ENCODE measurements at places on chromosomes 3 and 15. TPM values are rescaled to one million over a fixed set of nuclear protein-coding genes. Genes with fewer than 3 reads are reported as not detected.

- DNase-seq = no peak
Measured at GRCh38 chr3:119937229-119937628, 155.3 kb downstream of the NR1I2 start.

DNA sequence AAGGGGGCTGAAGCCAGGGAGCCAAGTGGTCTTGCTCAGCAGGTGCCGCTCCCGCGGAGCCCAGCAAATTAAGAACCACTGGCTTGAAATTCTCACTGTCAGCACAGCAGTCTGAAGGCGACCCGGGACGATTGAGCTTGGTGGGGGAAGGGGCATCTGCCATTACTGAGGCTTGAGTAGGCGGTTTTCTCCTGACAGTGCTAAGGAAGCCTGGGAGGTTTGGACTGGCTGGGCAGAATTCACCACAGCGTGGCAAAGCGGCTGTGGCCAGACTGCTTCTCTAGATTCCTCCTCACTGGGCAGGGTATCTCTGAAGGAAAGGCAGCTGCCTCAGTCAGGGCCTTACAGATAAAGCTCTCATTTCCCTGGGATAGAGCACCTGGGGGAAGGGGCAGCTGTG, 57.0 kb upstream of the GPR149 start:
- DNase-seq = no peak

- DNase-seq = no peak
Measured at GRCh38 chr15:58214591-58215340, 76.6 kb downstream of the AQP9 start.

DNA sequence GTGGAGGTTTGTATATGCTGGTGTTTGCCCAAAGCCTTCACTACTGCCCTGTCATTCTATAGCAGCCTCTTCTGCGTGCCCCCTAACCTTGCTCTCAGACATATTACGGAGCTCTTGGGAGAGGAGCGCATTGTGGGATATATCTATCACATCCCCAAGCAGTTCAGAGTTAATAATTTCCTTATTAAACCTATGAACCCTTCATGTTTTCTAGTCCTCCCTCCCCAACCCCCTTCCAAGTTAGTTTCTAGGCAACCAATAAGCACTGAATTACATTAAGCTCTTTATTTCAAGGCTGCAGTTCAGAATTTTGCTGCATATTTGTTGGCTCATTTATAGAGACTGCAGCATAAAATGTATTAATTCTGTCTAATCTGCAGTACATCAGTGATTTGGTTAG, 57.3 kb upstream of the GRM7 start:
- DNase-seq = no peak

DNA sequence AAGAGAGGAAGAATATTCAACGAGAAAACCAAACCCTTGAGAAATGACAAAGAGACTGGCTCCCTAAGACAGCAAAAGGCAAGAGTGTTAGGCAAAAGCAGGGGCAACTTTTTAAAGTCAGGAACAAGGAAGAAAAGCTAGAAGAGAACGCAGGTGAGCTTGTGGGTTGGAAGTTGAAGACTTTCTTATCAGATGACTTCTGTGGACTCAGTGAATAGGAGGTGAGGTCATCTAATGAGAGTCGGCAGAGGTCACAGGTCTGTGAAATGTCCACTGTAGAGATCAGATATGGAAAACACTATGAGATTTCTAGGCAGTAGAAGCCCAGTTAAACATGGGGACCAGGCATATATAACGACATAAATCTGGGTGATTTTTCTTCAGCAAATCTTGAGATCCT, 27.2 kb upstream of the TNIK start:
- no peak for DNase-seq

DNA sequence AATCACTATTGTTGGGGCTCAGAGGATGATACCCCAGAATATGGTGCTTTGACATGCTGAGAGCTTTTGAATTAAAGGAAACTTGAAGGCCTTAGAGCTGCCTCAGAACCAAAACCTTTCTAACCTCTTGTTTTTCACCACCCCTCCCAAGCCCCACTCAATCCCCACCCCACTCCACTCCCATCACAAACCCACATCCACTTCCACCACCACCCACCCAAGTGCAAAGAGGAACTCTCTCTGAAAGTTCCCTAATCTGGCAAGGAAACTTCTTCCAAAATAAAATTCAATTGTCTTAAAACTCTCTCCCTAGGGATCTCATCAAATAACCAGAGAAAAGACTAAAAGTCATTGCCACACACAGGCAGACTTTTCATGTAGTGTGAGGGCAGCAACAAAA, 301.2 kb upstream of the ARHGEF26 start:
- no peak for DNase-seq

DNA sequence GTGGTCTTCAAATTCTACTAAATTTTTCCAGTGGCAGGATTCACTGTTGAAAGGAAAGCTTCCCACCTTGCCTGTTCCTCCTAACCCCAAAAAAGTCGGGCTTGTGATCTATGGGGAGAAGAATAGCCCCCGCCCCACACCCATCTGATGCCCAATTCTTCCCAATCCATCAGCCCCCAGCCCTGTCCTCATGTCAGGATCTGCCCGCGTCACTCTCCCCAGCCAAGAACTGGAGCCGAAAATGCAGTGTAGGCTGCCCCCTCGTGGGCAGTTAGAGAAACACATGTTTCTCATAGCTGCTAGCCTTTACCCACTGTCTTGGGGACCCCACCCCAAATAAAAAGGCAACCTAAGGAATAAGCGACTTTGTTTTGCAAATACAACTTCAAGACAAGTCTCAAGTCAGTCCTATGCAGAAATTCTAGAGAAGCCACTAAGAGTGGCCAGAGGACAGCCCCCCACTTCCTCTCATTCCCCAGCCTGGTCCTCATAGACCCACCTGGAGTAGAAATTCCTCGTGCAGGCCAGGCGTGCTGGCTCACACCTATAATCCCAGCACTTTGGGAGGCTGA, 13.0 kb upstream of the CSK start:
- peak; percentile 70 for DNase-seq

GRCh38 chr15:56820333-56820732, 87.0 kb upstream of the ZNF280D start:
- no peak for DNase-seq

- DNase-seq = no peak
Measured at GRCh38 chr15:75036212-75036616, 12.8 kb downstream of the PPCDC start.

DNA sequence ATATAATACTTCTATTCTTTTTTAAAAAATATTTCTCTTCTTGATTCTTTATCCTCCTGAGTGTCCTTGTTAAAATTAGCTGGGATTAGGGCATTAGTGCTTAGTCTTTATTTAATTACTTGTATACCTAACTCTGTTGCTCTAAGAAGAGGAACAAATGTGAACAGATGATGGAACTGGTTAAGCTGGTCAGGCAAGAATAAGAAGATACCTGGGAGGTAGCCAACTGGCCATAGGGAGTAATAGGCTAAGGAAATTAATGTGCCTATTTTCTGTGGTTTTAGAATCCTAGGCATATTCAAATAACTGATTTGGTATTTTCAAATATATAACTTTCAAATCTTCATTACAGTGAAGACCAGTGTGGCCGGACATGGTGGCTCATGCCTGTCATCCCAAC, 54.4 kb downstream of the EIF3J start:
- DNase-seq = no peak

DNA sequence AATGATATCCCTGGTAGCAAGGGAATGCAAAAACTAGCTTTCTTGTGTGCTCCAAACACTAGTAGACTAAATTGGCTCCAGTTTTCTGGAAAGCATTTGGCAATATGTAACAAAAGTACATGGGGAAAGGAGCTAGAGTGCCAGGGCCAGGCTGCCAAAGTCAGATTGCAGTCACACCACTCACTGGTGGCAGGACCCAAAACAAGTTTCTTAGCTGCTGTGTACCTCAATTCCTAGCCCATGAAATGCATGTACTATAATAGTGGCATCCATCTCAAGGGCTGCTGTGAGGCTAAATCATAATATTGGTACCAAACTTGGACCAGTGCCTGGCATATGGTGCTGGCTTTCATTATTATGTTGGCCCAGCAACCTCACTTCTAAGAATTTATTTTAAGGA, 49.3 kb downstream of the CLDN18 start:
- DNase-seq = peak; percentile 55

GRCh38 chr3:143699424-143699823, 148.8 kb downstream of the SLC9A9 start:
- DNase-seq = no peak

DNA sequence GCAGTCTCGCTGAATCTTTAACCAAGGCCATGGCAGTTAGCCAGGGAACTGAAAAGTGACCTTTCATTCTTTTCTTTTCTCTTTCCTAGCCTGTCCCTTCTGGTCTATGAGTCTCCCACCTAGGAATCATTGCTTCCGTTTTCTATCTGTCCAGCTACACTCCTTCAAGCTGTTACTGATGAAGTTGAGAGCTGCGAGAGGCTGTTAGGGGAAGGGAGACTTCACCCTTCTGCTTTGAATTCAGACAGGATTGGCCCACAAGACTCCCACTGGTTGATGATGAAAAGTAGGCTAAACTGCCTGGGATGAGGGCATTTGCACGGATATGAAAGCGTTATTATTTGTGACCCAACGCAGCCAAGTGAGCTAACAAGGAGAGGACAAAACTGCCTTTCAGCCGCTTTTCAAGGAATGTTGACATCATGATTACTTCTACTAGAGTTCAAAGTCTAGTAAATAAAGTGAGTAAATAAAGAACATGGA, 30.2 kb downstream of the EIF4E3 start:
- DNase-seq = no peak

DNA sequence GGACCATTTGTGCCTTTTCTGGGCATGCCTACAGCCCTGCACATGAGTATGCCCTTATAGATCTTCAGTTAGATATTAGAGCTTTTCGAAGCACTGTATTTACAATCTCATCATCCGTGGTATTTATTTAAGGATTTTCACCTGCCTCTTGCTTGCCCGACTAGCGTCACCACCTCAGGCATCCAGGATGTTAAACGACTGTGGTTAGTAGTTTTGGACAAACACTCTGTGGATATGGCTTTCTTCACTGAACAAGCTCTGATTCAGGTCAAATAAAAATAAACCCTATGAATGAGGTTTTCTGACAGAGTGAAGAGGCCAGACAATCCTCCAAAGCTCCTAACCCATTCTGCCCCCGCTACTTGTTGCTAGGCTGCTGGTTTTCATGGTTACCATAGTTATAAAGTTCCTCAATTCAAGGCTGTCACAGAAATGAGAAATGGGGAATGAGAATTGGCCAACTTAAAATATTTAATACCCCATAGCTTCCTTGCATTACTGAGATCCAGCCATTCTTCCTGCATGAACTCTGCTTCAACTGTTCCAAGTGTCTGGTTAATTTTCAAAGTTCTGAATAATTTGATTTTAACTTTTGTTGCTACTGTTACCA, 440.1 kb downstream of the GABRG3 start:
- DNase-seq = no peak

DNA sequence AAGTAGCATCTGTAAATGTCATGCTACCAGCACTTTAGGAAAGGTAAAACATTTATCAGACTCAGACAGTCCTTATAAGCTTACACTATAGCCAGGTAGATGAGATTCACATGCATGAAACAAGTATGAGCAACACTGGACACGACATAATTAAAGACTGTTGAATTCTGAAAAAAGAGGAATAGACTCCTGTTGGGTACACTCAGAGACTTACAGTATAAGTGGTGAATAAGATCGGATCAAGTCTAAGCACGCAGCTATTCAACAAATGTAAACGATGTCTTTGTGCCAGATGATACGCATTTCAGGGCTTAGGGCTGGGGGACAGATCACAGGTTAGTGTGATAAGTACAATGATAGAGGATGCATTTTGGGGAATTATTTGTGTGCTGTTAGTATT, 43.2 kb upstream of the SPPL2A start:
- no peak for DNase-seq

GRCh38 chr3:178671791-178672190, 135.6 kb downstream of the KCNMB2 start:
- no peak for DNase-seq

DNA sequence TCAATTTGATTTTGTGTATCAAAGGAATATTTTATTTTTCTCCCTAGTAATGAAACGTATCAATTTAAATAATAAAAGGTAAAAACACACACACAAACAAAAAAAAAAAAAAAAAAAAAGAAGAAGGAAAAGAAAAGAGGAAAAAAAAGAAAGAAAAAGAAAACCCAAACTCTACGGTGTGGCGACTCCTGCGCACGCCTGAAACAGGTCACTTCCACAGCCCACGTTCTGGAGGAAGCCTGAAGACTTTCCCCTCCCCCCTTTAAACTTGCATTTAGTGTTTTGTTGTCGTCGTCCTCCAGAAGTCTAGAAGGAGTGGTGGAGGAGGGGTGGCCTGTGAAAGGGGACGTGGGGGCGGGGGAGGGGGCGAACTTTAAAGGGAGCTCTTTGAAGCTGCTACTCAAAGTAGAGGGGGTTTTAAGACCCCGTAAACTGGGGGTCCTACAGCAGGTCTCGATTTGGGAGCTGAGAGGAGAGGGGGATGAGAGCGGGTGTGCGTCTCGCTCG, 2.3 kb upstream of the TLE3 start:
- no peak for DNase-seq

DNA sequence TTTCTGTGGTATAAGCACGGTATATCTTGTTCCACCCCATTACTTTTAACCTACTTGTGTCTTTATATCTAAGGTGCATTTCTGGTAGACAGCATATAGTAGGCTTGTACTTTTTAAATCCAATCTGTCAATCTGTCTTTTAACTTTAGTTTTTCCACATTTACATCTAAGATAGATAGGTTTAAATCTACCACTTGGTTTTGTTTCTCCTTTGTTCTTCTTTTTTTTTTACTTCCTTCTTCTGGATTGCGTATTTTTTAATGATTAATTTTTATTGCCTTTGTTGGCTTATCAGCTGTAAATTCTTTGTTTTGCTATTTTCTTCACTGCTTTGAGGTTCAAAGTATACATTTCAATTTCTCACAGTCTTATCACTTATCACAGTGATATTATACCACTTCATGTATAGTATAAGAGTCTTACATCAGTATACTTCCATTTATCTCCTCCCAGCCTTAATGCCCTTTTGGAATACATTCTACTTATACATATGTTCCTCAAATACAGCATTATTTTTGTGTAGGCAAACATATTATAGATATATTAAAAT, 31.0 kb downstream of the IQCB1 start:
- DNase-seq = no peak

- DNase-seq = no peak
Measured at GRCh38 chr3:151875759-151876158, 2.3 kb downstream of the SUCNR1 start.

- DNase-seq = no peak
Measured at GRCh38 chr3:132160198-132160597, 125.4 kb upstream of the CPNE4 start.

GRCh38 chr3:112129925-112130637, 3.0 kb downstream of the GCSAM start:
- DNase-seq = no peak

THBS1 gene
- 29.5 TPM for total RNA-seq

GABRR3 gene
- total RNA-seq = not detected

CIP2A gene
- total RNA-seq = 1.3 TPM

EXD1 gene
- total RNA-seq = not detected

HTR3E gene
- total RNA-seq = not detected

EID1 gene
- 223 TPM for total RNA-seq

SKOR1 gene
- total RNA-seq = 0.07 TPM

TIGIT gene
- not detected for total RNA-seq

AP4E1 gene
- total RNA-seq = 7.1 TPM

NME9 gene
- total RNA-seq = 0.59 TPM

ZNF80 gene
- total RNA-seq = not detected

Data from left ventricle myocardium superior (tissue), 1 donor.